Endothelial cell of umbilical vein (primary cell): ENCODE measurements at places on chromosomes 2 and 18. TPM values are rescaled to one million over a fixed set of nuclear protein-coding genes. Genes with fewer than 3 reads are reported as not detected.

- peaks cover 18% of the 10 kb centered on the region for H3K4me1 ChIP-seq
- no peak overlapping the region for H3K4me3 ChIP-seq
- no peak overlapping the region for H3K27ac ChIP-seq
- H3K27me3 ChIP-seq = no peaks in the 10 kb centered on the region
- H3K36me3 ChIP-seq = no peaks in the 10 kb centered on the region
Measured at GRCh38 chr2:127069003-127069402, 38.0 kb downstream of the BIN1 start.

Gene LIMS4
- 14.4 and 35.7 TPM in 2 replicates for total RNA-seq

Gene ZSWIM2
- total RNA-seq = not detected in 2 replicates

DNA sequence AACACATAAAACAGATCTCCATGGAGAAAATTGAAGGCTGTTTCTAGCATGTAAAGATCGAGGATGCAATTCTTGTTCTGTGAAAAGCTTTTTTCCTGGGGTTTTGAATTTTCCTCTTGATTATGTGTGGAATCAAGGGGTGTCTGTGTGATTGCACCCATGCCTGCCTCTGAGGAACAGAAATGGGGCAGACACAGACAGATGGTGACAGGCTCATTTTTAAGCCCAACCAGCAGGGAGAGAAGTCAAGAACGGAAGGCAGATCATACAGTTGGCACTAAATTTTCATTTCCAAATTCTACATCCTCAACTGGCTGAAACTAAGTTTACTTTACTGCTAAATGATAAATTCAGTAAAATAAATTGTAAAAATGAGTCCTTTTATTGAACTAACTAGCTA, 1037.7 kb upstream of the KLHL29 start:
- H3K4me1 ChIP-seq = no peaks in the 10 kb centered on the region
- no peaks in the 10 kb centered on the region for H3K27me3 ChIP-seq
- no peaks in the 10 kb centered on the region for H3K36me3 ChIP-seq
- DNase-seq = no peak
- H3K4me3 ChIP-seq = no peak overlapping the region
- H3K27ac ChIP-seq = no peak overlapping the region

Gene LOXHD1
- not detected in 2 replicates for total RNA-seq

Gene LHCGR
- not detected in 2 replicates for total RNA-seq

DNA sequence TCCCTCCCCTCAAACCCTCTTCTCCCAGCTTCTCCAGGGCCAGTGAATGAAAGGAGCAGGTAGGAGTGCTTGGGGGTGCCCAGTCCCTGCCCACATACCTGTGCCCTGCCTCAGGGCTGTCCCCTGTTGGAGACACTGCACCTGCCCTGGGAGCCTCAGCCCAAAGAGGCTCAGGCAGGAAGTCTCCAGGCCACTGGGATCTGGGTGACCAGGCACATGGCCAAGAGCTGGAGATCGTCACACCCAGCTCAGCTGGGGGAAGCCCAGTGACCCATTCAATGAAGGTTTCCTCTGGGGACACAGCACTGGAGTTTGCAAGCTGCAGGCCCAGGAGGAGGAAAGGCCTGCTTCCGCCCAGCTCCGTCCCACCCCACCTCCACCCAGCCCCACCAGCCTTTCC, 156.4 kb downstream of the ZFP36L2 start:
- no peaks in the 10 kb centered on the region for H3K36me3 ChIP-seq
- no peak for DNase-seq
- H3K27ac ChIP-seq = no peak overlapping the region
- no peaks in the 10 kb centered on the region for H3K27me3 ChIP-seq
- peaks cover 16% of the 10 kb centered on the region for H3K4me1 ChIP-seq

DNA sequence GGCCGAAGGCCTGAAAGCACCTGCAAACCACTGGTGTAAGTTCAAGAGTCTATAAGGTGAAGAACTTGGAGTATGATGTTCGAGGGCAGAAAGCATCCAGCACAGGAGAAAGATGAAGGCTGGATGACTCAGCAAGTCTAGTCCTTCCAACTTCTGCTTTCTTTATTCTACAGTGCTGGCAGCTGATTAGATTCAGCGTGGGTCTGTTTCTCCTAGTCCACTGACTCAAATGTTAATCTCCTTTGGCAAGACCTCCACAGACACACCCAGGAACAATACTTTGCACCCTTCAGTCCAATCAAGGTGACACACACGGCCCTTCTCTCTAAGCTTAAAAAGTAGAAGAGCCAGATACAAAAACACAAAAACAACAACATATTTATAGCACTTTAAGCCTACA, 43.4 kb downstream of the NMS start:
- no peaks in the 10 kb centered on the region for H3K4me1 ChIP-seq
- DNase-seq = no peak
- H3K4me3 ChIP-seq = no peak overlapping the region
- H3K27ac ChIP-seq = no peak overlapping the region
- H3K36me3 ChIP-seq = no peaks in the 10 kb centered on the region

Gene POTEF
- total RNA-seq = 0.09 TPM in 1 of 2 replicates, not detected in the other

DNA sequence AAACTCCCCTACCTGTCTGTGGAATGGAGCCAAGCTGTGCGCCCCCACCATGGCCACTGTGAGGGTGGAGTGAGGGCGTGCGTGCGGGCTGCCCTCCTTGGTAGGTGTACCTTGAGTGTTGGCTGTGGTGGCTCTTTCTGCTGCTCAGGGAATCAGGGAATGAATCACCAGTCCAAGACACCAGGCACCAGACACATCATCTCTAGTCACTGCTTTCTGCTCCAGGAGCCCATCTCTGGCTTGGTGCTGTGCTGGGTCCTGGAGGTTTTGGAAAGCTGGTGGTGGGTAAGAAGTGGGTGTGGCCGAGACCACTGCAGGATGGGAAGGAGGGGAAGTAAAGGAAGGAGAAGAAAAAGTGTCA, 209.9 kb downstream of the SEPTIN10 start:
- no peaks in the 10 kb centered on the region for H3K27me3 ChIP-seq
- H3K4me1 ChIP-seq = no peaks in the 10 kb centered on the region
- H3K4me3 ChIP-seq = no peak overlapping the region
- no peak overlapping the region for H3K27ac ChIP-seq

- no peaks in the 10 kb centered on the region for H3K36me3 ChIP-seq
- H3K4me3 ChIP-seq = no peak overlapping the region
- no peaks in the 10 kb centered on the region for H3K4me1 ChIP-seq
- H3K27ac ChIP-seq = no peak overlapping the region
- no peak for DNase-seq
Measured at GRCh38 chr2:235685024-235685721, 191.3 kb downstream of the AGAP1 start.

GRCh38 chr18:69257861-69258458, 142.7 kb upstream of the DOK6 start:
- H3K4me1 ChIP-seq = no peaks in the 10 kb centered on the region
- no peaks in the 10 kb centered on the region for H3K36me3 ChIP-seq
- H3K4me3 ChIP-seq = no peak overlapping the region
- DNase-seq = peak; percentile 5
- no peak overlapping the region for H3K27ac ChIP-seq
- no peaks in the 10 kb centered on the region for H3K27me3 ChIP-seq

DNA sequence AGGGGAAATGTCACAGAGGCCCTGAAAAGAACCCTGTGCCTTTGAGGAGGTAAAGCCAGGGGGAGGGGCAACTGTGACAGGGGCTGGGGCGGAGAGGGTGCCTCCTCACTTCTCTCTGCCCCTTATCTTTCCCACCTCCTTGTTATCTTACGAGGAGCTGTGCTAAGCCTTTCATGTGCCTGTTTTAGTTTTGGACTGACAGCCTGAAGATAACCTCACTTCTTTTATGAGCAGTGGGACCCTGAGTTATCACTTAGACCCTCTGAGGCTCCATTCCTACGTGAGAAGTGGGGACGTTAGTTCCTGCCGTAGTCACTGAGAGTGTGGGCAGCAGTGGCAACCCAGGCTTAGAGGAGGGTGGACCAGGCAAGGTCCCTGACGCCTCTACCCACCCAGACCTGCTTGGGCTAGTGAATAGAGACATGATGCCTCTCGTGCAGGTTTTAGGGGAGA, 39.5 kb upstream of the LBH start:
- no peak overlapping the region for H3K27ac ChIP-seq
- DNase-seq = no peak
- H3K4me1 ChIP-seq = no peaks in the 10 kb centered on the region
- H3K36me3 ChIP-seq = no peaks in the 10 kb centered on the region
- no peaks in the 10 kb centered on the region for H3K27me3 ChIP-seq

DNA sequence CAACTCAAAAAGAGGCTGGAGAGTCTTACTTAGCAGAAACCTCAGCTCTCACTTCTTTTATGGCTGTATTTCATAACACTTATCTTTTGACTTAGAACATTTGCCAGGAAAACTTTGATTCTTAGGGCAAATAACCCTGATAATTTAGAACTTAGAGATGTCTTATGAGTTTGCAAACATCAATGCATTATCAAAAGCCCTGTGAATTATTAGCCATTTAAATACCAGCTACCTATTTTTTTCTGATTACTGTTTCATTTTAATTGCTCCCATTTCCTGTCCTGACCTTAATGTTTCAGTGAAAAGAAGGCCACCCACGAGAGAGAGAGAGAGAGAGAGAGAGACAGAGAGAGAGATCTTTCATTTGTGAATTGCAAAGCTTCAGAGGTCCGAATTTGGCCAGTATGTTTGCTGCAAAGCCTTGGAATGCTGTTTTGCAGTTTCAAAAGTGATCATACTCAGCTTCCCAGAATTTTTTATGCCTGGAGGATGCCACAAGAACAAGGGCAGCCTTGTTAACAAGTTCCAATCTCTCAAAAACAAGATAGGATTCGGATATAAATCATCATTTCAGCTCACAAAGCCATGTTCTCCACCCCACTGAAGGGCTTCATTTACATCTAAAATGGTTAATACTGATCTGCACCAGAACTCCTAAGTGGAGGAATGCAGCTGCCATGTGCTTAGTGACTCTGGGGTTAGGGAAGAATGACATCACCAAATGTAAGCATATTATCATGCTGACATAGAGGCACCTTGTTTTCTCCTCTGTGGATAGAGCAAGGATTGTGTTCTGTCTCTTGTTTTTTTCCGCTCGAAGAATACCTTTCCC, 478.2 kb downstream of the ARHGAP15 start:
- H3K4me3 ChIP-seq = no peak overlapping the region
- no peaks in the 10 kb centered on the region for H3K4me1 ChIP-seq
- no peaks in the 10 kb centered on the region for H3K36me3 ChIP-seq
- H3K27ac ChIP-seq = no peak overlapping the region
- H3K27me3 ChIP-seq = no peaks in the 10 kb centered on the region
- DNase-seq = no peak

GRCh38 chr2:12300927-12301326, 415.8 kb upstream of the TRIB2 start:
- no peaks in the 10 kb centered on the region for H3K4me1 ChIP-seq
- peaks cover 2% of the 10 kb centered on the region for H3K27me3 ChIP-seq
- no peak overlapping the region for H3K4me3 ChIP-seq
- no peak overlapping the region for H3K27ac ChIP-seq
- H3K36me3 ChIP-seq = no peaks in the 10 kb centered on the region

- H3K4me1 ChIP-seq = no peaks in the 10 kb centered on the region
- no peak overlapping the region for H3K27ac ChIP-seq
- DNase-seq = no peak
- no peaks in the 10 kb centered on the region for H3K27me3 ChIP-seq
Measured at GRCh38 chr2:181317511-181317910, 139.7 kb upstream of the ITGA4 start.
